ENCODE measurements at places on chromosomes 7 and 10.

DNA sequence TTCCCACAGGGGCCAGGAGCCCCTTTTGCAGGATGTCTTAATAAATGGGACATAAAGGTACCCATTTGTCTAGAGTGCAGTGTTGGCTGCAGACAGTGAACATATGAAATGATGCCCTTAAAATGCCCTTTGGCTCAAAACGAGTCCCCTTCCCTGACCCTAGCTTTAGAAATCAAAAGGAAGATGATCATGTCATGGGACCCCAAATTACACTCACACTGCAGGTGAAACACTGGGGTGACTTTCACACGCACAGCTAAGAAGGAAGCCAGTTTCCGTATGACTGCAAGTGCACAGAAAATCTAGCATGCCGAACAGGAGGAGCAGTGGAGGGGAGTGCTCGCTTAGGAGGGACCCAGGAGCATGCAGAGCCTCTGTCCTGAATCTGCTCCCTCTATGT is 154.5 kb upstream of the KLF14 start:
- DNase-seq = no peak

DNA sequence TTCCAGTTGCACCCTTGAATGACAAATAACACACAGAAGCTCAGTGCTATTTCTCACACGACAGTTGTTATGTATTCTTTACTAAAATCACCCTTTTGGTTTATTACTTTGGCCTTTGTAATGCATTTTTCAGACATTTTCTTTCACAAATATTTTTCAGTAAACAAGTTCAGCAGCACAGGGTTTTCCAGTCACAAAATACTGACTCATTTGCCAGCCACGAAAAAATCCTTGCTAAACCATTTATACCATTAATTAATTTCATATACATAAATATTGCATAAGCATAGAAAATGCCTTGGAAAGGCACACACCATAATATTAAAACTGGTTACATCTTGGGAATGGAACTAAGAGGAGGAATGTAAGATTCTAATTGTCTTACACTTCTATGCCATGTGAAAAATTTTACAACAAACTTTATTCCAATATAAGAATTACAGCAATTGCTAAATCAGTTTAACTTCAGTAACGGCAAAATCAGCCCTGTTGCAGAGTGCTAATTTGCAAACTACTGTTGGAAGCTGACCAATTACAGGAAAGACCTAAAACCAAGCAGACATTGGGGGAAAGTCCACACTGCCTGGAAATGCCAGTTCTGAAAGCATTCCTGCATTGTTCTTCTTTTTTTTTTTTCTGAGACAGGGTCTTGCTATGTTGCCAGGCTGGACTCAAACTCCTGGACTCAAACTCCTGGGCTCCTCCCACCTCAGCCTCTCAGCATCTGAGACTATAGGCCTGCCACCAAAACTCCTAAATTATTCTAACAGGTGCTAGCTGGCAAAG is 31.6 kb upstream of the PBLD start:
- no peak for DNase-seq

DNA sequence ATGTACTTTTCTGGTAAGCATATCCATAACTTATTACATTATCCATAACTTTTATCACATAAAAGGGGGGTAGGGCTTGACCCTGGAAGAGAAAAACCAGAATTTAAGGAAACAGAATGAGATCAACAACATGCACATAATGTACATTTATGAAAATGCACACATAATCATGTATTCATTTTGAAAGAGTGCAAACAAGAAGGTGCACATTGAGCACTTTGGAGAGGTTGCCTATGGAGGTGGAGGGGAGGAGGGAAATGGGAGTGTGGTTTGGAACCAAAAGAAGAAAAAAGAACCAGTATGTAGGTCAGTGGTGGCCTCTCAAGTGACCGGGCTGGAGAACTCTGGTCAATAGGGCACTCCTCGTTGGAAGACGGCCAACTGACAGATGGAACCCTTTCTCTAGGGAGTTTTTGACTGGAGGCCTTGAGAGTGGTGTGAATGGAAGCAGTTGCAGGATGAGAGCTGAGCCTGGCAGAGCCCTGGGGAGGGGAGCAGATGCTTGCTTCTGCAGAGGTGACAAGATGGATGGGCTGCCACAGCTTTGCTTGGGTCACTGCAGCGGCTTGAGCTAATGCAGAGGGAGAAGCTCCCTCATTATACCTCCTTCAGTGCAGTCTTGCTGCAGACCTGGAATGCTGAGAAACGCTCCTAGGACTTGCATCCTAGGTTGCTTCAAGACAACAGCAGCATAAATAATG is 192.7 kb downstream of the SEC23IP start:
- no peak for DNase-seq

DNA sequence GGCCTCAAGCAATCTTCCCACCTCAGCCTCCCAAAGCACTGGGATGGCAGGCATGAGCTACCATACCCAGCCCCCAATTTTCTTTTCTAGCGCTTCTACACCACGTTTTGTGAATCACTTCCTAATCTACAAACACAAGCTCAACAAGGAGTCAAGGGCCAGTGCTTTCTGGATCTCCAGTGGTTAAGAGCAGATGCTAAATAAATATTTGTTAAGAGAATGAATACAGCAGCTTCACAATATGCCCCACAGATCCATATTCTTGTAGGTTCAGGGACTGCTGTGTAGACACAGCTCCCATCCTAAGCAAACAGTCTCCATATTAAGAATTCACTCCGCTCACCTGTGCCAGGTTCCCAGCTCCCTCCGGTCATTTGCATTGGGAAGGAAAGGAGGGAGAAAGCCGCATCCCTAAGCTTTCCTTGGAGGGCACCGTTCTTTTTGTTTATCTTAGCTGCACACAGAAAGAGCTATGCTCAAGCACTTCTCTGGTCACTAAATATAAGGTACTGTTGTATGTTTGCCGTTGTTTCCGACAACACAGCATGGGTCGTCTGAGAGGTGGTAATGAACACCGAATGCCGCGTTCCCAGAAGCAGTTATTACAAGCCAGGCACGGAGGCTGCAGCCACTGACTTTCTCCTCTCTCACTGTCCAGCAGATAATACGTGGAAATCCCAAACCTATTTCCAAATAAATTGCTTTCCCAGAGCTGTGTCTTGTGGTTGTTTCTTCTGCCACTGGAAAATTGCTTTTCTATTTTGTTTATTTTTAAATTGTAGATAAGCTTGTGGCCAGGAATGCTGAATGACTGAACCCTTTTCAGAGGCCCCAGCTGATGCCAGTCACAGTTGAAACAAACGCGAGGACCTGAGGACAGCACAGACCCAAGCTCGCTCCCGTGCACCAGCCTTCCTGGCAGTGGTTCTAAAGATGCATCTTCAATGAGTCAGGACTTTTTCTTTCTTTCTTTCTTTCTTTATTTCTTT is 217.1 kb downstream of the PRPF18 start:
- no peak for DNase-seq

- DNase-seq = no peak
Measured at GRCh38 chr7:157306846-157307838, 29.7 kb upstream of the DNAJB6 start.

DNA sequence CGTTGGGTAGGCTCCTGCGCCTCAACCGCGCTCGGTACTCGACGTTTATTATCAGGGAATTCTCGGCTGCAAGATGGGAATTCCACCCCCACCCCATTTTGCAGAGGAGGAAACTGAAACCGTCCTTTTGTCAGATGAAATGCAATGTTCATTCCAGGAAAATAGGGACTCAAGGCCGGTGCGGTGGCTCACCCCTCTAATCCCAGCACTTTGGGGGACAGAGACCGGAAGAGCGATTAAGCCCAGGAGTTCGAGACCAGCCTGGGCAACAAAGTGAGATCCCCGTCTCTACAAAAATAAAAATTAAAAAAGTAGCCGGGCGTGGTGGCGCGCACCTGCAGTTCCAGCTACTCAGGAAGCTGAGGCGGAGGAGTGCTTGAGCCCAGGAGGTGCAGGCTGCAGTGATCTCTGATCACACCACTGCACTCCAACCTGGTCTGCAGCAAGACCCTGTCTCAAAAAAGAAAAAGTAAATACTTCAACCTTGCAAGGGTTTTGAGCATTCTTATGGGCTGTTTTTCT is 720 bp upstream of the RFC2 start:
- DNase-seq = no peak

- no peak for DNase-seq
Measured at GRCh38 chr10:125121003-125121402, 39.4 kb downstream of the CTBP2 start.

DNA sequence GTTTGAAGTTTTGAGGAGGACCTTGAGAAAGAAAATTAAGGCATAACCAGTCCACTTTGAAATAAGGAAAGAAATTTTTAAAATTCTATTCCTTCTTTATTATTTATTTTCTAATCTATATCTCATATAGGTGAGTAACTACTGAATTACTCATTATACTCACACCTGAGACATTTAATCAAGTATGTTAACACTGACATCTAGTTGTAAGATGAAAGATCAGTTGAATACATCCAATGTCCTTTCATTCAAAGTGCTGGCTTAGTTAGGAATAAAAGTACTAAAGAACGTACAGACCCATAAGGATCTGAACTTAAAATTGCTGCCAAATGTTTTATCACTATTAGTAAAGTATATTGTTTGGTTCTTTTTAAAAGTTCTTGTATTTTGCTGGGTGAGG is 23.5 kb downstream of the TRDMT1 start:
- no peak for DNase-seq

GRCh38 chr10:68897336-68897741 is 3.8 kb upstream of the DDX50 start:
- DNase-seq = peak; percentile 47

DNA sequence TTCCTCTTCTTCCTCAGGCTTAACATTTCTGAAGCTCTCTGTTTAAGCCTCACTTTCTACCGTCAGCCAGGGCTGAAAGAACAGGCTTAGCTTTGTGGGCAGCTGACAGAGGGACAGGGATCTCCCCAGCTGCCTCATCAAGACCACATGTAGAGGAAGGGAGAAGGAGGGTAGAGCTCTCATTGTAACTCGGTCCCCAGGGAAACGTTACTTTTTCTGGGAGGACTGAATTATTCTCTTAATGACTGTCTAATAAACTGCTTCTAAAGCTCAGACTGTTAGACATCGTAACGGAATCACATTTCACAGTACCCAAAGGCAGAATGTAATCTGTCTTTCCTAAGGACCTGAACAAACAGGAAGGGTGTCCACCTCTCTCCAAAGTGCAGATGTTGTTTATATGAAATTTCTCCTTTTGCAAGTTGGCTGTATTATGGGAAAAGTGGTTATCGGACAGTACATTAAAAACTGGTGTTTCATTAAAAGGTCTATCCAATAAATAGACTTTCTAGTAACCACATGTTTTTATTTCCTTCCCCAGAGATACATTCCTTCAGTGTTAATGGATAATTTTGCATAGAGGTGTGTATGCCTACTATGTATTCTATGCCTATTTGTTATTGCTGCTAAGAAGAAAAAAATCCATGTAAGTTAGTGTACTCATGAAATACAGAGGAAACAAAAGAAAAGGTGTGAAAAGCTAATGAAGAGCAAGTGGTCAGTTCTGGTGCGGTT is 144.2 kb downstream of the CTTNBP2 start:
- no peak for DNase-seq

- DNase-seq = no peak
Measured at GRCh38 chr7:70389531-70390151, 742.3 kb upstream of the GALNT17 start.

DNA sequence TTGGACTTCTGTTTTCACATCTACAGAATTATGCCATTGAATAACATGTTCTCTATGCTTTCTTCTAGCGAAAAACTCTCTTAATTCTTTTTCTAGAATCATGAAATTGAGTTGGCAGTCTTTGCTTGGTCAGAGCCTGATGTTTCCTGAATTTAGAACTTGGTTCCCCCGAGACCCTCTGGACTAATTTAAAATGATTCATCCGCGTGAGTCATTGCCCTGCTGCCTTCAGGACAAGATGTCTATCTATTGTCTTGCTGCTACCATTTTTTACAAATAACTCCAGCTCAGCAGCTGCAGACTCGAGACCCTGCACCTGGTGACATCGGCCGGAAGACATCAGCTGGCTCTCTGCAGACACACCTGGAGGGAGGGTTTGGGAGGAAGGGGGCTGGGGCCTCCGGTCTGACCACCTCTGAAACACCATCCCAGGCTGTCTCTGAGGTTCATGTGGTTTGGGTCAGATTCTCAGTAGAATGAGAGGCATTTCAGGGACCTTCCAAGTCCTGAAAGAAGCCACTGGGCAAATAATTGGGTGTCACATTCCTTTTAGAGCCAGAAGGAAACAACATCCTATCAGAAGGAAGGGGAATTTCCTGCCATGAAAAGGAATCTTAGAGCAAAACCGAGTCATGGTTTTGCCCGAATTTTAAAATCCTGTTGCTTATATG is 20.9 kb upstream of the KLF6 start:
- DNase-seq = peak; percentile 50

- DNase-seq = no peak
Measured at GRCh38 chr7:99126921-99127553, 16.9 kb downstream of the SMURF1 start.

DNA sequence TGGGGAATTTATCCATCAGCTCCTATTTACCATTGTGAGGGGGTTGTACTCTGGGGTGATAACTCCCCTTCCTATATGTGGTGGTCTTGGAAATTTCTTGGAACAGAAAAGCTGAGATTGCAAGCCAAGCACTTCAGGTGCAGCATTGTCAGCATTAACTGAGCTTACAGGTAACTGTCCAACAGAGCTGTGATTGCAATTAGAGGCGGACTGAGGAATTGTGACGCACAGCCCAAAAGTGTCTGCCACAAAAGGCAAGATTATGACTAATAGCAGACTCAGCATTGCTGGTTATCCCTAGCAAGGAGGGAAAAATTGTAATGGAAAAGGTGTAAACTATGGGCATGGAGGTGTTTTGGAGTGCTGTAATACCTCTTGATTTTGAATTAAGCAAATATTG is 126.1 kb upstream of the AGR3 start:
- DNase-seq = no peak

DNA sequence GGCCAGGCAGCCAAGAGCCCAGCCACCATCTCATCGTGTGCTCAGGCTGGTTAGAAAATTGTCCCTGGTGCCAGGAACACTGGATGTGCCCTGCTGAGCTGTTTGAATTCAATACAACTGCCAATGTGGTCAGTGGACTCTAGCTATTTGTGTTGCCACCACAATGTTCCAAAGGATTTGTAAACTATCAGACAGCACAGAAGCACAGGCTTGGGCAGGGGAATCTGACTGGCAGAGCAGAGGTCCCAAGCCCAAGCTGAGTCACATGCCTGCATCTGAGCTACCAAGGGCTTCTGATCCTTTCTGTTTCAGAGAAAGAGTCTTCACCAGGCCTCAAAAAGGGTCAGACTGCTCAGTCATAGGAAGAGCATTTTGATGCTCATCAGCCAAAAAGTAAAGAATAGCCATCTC is 232.1 kb upstream of the SEMA3C start:
- DNase-seq = no peak

GRCh38 chr10:75350791-75351190 is 50.8 kb downstream of the ZNF503 start:
- DNase-seq = no peak

- no peak for DNase-seq
Measured at GRCh38 chr7:5634107-5634950, 147.1 kb downstream of the RNF216 start.

DNA sequence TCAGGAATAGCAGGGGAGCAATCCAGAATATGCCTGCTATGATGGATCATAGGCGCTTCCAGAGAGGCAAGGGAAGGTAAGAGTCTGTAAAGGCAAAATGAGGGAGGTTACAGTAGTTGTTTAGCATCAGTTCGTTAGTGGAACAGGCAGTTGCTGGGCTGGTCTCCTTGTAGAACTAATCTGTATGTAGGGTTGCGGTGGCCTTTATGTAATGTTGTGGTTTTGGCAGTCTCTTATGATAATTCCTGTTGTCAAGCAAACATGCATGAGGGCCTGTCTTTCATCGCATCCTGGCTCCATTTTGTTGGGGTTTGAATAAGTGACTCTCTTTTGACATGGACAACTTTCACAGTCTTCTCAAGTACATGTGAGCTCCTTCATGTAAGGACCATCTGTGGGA is 427.8 kb upstream of the LRGUK start:
- no peak for DNase-seq

GRCh38 chr10:23199768-23200511 is 7.8 kb downstream of the PTF1A start:
- DNase-seq = no peak
